Caco-2 (cell line): ENCODE measurements at places on chromosomes 6 and 20. TPM values are rescaled to one million over a fixed set of nuclear protein-coding genes. Genes with fewer than 3 reads are reported as not detected.

DNA sequence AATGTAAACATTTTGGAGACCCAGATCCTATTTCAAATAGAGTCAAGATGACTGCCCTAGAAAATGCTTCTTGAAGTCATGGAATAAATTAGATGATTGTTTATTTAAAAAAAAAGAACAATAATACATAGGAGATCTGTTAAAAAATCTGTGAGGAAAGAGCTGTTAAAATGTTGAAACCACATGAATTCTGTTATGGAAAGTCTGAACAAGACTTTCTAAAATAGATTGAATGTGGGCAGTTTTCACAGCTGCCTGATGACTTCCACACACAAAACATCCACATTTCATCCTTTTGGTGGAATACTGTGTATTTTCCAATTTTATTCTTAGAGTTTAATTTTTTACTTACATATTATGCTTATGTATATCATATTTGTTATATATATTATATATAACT lies 186.1 kb downstream of the LAMA2 start:
- no peak overlapping the region for H3K4me3 ChIP-seq
- H3K36me3 ChIP-seq = no peaks in the 10 kb centered on the region
- H3K27ac ChIP-seq = no peak overlapping the region
- no peaks in the 10 kb centered on the region for H3K27me3 ChIP-seq
- no peak for DNase-seq

DNA sequence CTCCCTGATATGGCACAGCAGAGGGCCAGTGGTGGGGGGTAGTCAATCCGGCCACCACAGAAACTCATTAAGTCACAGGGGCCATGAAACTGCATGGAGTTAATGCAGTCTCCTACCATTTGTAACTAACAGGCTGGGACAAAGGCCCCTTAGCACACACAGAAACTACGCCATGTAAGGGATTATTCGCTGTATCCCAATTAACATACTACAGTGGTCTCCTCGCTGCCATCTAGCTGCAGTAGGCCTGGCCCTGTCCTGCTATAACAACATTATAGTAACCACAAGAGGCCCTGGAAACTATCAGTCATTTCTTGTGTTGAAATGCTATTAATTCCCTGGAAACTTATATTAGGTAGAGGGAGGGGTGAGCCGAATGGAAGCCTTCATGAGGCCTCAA lies 72.3 kb upstream of the CCN2 start:
- no peaks in the 10 kb centered on the region for H3K36me3 ChIP-seq
- peaks cover 30% of the 10 kb centered on the region for H3K4me1 ChIP-seq
- no peak overlapping the region for H3K27ac ChIP-seq
- H3K4me3 ChIP-seq = no peak overlapping the region
- no peak for DNase-seq

DNA sequence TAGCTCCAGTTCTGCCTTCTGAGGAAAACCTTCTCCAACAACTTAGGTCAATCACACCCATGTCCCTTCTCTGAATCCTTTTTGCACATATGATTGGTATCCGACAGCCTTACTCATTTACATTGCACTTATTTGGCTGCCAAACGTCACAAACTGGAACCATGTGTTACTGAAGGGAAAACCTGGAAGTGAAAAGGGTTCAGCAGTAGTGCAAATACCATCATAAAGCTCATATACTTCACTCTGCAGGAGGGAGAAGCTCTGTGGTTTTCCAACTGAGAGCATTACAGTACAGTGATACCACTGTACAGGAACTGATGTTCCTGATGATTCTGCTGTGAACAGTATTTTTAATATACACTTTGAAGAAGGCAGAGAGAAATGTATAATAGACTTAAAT lies 87.8 kb downstream of the SLC16A10 start:
- H3K36me3 ChIP-seq = no peaks in the 10 kb centered on the region
- H3K4me3 ChIP-seq = no peak overlapping the region
- no peak overlapping the region for H3K27ac ChIP-seq
- no peak for DNase-seq
- peaks cover 23% of the 10 kb centered on the region for H3K4me1 ChIP-seq
- H3K27me3 ChIP-seq = no peaks in the 10 kb centered on the region

- no peak for DNase-seq
- H3K36me3 ChIP-seq = no peaks in the 10 kb centered on the region
- H3K4me3 ChIP-seq = no peak overlapping the region
These were observed 191.8 kb upstream of the RREB1 start for GRCh38 chr6:6915813-6916547.

The AKAP12 gene
- 0.93 and 1.2 TPM in 2 replicates for total RNA-seq

The SPAG4 gene
- 5.4 and 6.1 TPM in 2 replicates for total RNA-seq

The CLDN20 gene
- not detected in 2 replicates for total RNA-seq

The NFKBIL1 gene
- total RNA-seq = 14.7 and 17.4 TPM in 2 replicates

The SRMS gene
- not detected in 2 replicates for total RNA-seq

The BLCAP gene
- total RNA-seq = 123 and 129 TPM in 2 replicates

The KCNG1 gene
- 1.3 and 1.5 TPM in 2 replicates for total RNA-seq

The STK4 gene
- total RNA-seq = 68.3 and 74.7 TPM in 2 replicates

The DNMT3B gene
- 95.5 and 105 TPM in 2 replicates for total RNA-seq

The ENPP1 gene
- 4.6 and 4.8 TPM in 2 replicates for total RNA-seq
